ENCODE measurements at places on chromosomes 5 and 9.

DNA sequence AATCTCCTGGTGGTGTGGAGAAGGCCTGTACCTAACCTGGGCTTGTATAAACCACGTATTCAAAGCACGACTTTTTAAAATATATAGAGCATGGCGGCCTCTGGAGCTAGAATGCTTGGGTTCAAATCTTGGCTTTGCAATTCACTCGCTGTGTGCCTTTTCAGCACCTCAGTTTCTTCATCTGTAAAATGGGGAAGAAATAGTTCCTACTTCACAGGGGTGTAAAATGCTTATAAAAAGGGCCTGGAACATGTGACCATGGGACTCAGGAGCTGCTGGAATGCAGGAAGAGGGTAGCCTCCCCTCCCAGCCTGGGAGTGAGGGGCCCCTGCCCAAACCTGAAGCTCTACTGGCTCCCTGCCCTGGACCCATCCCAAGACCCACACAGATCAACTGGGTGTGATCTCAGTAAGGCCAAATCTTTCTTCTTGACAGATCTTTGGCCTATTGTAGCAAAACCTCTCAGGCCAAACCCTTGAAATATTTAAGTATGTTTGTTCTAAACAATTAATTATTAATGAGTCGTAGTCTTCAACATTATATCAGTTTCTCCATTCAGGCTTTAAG is 269.0 kb downstream of the ZSWIM6 start:
- DNase-seq: no peak

GRCh38 chr5:163436515-163436914 is 880 bp upstream of the CCNG1 start:
- DNase-seq: no peak

GRCh38 chr9:118693645-118694044 is 675.6 kb downstream of the BRINP1 start:
- no peak for DNase-seq

GRCh38 chr5:73160239-73160671 is 12.7 kb upstream of the TMEM174 start:
- no peak for DNase-seq

GRCh38 chr9:85944672-85945071 is 3.7 kb downstream of the NAA35 start:
- no peak for DNase-seq

DNA sequence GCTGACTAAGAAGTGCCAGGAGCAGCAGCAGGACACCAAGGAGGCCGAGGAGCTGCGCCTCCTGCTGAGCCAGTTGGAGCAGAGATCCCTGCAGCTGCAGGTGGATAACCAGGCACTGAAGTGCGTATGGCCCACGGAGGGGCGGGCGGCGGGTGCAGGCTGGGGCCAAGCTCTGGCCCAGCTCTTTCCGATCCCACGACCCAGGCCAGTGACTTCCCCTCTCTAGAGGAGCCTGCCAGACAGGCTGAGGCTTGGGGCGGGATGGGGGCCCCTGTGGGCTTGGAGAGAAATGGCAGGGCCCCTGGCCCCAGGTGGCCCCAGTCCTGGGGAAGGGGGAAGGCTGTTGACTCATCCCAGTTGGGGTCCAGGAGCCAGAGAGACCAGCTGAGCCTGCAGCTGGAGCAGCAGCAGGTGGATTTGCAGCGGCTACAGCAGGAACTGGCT is 3.6 kb downstream of the PTRH1 start:
- no peak for DNase-seq

DNA sequence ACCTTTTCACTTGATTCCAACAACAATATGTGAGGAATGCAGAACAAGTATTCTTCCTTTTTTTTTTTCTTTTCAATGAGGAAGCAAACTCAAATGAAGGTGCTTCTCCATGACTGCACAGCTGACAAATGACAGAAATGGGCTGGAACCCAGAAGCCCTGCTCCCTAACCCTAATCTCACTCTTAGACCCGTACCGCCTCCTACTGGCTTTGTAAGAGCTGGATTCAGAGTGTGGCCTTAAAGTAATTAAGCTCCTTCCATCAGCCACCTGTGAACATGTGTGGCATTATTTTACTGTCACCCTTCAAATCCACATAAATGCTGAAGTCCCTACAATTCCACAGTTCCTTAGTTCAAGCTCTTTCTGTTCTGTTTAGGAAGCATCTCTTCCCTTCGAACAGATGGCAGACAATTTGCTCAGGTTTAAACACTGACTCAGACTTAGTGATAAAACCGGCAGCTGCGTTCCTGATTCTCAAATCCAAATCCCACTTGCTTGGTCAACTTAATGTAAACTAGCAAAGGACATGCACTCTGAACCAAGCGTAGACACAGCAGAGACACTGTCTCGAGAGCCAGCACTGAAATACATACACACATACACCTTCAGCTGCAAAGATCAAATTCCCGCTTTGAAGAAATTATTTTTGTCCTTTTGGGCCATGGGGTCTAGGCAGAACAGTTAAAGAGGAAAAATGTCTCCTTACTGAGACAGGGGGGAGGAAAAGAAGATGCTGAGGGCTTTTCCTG is 316.7 kb upstream of the TLE4 start:
- DNase-seq: no peak

DNA sequence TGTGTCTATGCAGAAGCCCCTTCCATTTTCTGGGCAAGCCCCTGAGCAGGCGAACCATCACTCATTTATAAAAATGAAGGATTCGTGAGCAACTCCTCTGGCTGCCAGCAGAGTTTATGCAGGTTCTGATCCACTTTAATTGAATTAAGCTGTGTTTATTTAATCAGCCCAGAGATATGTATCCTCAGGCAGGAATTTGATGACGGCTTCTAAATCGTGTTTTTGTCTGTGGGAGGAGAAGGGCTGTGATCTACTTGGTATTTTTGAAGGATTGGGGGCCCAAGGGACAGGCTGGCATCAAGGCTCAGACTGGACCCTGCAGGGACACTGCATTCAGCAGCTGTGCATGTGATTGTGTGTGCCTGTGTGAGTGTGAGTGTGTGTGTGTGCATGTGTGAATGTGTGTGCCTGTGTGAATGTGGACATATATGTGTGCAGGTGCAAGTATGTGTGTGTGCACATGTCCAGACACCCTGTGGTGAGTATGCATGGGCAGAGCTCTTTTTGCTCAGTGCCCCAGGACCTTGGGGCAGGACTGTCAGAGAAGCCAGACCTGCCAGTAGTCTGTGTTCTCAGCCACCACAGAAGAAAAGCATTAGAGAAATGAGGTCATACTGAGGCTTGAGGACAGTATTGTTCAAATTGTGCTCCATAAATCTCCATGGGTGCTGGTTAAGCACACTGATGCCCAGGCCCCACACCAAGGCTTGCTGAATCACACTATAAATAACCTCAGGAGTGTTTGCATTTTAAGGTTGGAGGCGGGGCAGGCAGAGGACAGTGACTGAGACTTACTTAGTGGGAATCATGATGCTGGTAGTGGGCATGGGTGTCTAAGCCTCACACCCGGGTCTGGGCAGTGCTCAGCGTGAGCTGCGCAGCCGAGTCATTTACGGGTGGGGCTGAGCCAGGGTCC is 164.0 kb downstream of the CARTPT start:
- DNase-seq: no peak

GRCh38 chr9:32424616-32425015 is 40.2 kb downstream of the ACO1 start:
- DNase-seq: no peak

- no peak for DNase-seq
These were observed 53.5 kb downstream of the RGS3 start for GRCh38 chr9:113516840-113517577.

DNA sequence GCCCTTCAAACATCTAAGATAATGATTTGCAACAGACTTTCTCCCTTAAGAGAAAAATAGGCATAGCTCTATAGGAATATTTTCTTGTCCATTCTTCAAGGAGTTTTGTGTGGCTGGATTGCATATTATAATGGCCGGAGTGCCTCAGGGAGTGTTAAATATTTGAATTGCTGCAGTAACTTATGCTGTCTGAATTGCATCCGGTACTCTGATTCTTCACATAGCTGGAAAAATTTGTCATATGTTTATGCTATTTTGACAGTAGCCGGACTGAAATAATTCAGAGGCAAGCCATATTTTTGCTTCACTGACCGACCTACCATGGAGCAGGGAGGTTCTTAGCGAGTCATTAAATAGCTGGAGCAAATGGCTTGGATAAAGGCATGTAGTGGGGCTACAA is 621.0 kb downstream of the ACTL7B start:
- DNase-seq: no peak

- DNase-seq: peak; percentile 81
These were observed at the start of gene ALDH1B1 for GRCh38 chr9:38392235-38393127. Gene ALDH1B1 (plus strand): TSS chr9:38392702. CDS start chr9:38395749, 3,047 bp downstream.

DNA sequence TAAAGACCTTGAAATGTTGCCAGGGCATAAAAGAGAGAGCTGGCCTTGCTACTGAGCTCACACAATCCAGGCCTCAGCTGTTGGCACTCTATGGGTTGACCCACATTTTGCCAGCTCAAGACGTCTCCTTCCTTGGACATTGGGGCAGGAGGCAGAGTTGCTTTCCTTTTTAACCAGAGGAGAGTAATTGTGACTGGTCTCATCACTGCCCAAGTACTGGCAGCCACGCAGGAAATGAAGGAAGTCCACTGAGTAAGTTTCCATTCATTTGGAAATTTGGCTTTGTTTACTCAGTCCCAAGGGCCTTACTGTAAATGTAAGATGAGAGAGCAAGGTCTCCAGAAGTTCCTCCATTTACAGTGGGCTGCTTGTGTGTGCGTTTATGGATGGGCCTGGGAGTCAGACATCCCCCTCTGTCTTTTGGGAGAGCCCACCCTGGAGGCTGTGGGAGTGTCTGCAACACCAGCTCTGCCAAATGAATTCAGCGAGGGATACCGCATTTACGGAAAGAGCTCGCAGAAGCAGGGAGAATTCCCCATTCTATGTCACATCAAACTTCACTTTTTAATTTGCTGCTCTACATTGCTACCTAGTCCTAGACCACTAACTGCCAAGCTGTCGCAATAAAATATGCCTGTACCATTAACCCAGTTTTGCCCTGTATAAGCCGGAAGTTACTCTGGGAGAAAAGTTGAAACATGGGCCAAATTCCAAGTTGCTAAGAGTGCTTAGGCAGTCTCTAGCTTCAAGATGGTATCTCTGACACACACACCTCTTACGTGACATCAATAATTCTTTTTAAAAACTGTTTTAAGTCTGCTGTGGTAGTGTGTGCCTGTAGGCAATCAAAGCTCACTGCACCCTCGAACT is 24.5 kb upstream of the PDZD2 start:
- no peak for DNase-seq

DNA sequence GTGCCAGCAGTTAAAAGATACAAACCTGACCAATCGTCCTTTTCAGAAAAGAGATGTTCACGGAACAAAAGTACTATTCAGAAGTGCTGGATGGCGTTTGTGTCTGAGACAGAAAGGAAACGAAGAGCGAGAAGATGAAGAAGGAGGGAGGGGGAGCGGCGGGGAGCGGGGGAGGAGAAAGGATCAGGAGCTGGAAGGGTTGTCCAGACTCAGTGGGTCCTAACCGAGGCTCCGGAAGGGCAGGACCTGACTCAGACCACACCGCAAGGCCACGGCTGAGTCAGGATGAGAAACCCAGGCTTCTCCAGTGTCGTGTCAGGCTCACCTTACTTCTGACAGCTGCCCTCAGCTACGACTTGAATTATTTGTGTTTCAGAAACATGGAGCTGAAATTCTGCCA is 46.2 kb downstream of the PAX5 start:
- DNase-seq: no peak

DNA sequence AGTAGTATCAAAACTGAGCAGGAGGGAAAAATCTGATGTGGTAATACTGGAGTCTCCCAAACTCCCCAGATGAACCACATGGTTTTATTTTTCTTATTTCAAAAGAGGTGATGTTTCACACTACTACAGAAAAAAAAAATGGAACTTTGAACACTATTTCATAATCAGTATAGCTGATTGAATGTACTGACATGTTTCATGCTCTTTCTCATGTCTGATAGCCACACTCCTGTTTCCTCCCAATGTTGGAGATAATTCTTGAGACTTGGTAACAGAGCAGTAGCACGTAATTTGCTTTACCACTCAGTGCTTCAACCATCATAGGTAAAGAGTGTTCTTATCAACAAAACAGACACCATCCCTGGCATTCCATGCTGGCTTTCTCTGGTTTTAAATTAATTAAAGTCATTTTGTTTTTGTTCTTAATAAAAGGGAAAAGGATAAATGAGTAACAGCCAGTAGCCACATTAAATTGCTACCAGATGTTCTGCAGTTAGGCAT is 85.2 kb downstream of the MUSK start:
- DNase-seq: no peak

GRCh38 chr5:1208743-1209488 is 7.5 kb downstream of the SLC6A19 start:
- DNase-seq: no peak

GRCh38 chr9:120348951-120349429 is 231.0 kb downstream of the CDK5RAP2 start:
- DNase-seq: no peak

- no peak for DNase-seq
These were observed 75.0 kb downstream of the NR2F1 start for GRCh38 chr5:93658044-93658443.

DNA sequence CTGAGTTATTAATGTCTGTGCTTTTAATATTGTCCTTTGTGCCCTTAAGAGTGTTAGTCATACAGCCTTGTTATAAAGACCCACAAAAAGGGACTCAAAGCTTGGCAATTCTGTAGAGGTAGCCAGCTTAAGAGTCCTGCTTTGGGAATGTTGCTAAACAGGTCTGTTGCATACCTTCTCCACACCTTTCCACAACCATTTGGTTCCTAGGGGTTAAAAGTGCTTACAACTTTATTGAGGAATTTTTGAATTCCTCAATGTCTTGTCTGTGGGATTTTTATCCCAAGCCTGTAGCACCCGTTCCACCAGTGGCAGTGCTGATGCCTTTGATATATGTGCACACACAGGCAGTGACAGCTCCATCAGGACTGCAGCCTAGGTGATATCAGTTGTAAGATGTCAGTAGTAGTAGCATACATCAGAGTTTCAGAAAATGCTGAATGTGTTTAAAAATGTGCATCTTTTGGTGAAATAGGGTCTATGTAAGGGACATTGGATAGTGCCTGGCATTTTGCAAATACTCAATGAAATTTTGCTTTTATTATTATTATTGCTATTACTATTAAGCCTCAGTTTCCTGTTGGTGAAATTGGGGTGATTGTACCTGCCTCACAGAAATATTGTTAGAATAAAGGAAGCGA is 68.5 kb downstream of the WWC1 start:
- no peak for DNase-seq

DNA sequence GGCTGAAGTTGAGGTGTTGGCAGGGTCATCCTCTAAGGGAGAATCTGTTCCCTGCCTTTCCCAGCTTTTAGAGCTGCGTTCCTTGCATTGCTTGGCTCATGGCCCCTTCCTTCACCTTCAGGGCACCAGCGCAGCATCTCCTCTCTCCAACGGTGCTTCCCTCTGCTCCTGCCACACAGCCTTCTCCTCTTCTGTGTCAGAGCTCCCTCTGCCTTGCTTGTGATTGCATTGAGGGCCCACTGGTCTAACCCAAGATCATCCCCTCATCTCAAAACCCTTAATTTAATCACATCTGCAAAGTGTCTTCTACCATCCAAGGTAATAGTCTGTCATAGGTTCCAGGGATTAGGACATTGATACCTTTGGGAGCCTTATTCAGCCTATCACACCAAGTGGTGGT is 205.7 kb upstream of the TBCA start:
- no peak for DNase-seq

- no peak for DNase-seq
These were observed 454 bp downstream of the NELFB start for GRCh38 chr9:137255448-137256114.

- DNase-seq: peak; percentile 18
These were observed 112.5 kb downstream of the WDR41 start for GRCh38 chr5:77379558-77380061.
